Activated T-helper 1 cell treated with anti-CD3 and anti-CD28 coated beads, Interleukin-2, amount 50 U/mL, for 16 hours (primary cell): ENCODE measurements at places on chromosomes 13 and 19.

DNA sequence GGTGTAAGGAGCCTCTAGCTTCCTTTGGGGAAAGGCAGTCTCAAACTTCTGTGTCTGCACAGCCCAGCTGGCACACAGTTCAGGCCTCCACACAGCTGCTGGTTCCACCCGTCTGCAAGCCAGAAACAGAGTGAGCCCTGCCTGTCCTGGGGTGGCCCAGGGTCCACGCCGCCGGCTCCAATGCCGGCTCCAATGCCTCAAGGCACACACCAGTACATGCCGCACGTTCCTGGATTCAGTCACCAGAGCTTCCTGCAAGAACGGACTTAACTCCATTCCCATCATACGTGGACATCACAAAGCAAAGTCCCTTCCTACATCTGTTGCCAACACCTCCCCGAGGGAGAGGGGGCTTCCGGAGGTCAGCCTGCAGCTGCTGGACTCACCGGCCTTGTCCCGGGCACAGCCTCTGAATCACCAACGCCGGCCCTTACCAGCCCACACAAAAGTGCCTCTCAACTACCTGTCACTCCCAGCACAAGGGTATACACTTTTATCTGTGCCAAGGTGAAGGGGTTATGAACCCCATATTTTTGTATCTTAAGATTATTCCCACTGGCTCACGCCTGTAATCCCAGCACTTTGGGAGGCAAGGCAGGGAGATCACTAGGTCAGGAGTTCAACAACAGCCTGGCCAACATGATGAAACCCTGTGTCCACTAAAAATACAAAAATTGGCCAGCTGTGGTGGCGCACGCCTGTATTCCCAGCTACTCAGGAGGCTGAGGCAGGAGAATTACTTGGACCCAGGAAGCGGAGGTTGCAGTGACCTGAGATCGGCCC, 8.5 kb downstream of the SH3GL1 start:
- DNase-seq, result no peak

DNA sequence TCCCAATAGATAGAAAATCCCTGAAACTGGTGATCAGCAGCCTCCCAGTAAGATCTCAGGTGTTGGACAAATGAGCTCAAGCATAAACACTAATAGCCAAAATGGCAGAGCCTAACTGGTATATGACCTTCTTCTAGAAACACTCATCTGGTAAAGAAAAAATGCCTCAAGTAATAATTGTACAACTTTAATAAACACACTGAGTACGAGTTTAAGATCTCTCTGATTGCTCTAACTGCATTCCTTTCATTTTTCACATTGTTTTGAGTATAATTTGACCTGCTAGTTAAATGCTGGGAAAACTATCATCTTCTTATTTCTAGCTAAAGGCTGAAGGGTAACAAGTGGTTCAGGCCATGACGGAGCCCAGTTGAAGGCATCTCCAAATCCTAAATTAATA, 2009.5 kb upstream of the PCDH20 start:
- no peak for DNase-seq

DNA sequence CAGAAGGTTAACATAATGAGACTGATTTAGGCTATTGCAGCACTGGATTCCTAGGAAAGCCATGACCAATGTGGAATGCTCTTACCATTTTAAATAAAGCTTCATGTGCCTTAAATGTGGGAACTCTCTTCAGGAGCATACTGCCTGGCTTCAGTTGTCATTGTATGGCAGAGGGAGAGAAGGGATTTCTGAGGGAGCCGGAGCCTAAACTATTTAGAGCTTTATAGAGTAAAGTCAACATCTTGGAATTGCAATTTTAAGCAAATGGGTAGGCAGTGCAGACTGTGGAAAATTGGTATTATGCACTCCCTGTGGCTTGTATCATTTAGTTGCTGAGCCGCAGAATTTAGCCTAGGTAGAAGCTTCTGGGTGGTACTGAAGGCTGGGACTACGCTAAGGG, 2041.4 kb downstream of the PCDH9 start:
- DNase-seq, result no peak

GRCh38 chr19:39696387-39696786, 7.9 kb upstream of the LGALS14 start:
- DNase-seq, result no peak

GRCh38 chr19:50248826-50249225, 45.4 kb downstream of the MYH14 start:
- DNase-seq, result no peak

GRCh38 chr19:35039881-35040825, 1.4 kb upstream of the HPN start:
- DNase-seq, result no peak

- DNase-seq, result no peak
These were observed 8.3 kb downstream of the CDC37 start for GRCh38 chr19:10395003-10395402.

DNA sequence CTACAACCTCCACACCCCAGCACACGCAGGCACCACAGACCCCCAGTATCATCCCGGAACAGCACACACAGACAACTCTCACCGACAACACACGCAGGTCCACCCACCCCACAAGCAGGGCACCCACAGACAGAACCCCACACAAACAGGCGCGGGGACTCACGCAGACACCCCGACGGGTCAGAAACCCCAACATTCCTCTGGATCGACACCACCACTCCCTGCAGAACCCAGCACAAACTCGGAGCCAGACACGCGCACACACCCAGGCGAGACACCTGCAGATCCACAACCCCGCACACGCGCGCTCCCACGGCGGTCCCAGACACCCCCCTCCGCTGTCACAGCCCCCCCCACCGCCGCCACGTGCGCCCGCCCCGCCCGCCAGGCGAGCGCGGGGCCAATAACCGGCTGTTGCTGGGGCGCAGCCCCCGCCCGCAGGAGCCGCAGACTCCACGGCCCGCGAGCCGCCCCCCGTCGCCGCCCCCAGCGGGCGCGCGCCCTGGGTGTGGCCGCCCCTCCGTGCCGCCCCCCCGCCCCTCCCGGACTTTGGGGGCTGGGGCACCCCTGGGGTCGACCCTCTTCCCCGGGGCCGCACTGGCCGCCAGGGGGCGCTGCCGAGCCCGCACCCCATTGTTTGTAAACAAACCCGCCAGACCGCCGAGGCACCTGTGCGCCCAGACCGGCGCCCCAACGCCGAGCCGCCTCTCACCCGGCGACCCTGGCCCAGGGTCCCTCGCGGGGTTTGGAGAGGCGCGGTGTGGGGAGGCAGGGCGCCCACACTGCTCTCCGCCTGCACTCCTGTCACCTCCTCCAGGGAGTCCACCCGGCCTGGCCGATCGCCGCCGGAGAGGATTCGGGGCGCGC, 712 bp downstream of the BBC3 start:
- peak; percentile 73 for DNase-seq

DNA sequence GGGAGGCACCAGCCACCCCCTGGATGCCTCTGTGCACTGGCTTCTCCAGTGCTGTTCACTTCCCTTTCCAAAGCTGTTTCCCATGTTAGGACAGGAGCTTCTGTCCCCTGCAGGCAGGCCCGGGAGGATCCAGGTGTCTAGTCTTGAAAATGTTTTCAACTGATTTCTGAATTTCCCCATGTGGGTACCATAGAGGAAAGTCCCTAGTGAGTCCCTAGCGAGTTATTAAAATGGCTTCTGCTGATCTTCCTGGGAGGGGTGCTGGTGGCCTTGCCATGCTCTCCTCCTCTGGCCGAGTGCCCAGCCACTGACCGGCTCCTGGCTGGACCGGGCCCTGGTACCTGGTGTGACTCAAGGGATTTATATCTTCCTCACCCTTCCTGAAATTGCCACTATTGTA, 5.2 kb upstream of the ANKRD10 start:
- DNase-seq, result no peak

DNA sequence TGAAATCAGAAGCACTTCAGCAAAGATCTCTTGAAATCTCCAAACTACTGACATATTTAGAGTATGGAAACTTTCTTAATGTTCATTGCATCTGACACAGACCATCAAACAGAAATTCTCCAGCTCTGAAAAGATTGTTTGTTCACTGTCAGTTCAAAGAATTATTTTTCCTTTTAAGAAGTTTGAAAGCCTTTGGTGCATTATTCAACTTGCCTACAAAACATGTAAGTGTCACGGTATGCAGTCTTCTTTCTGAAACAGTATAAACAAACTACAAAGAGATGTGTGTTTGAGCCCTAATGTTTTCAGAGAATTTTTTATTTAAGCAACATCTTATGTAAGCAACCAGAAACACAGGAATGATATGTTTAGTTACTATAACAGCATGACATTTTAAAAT, 125.4 kb downstream of the FGF14 start:
- no peak for DNase-seq

DNA sequence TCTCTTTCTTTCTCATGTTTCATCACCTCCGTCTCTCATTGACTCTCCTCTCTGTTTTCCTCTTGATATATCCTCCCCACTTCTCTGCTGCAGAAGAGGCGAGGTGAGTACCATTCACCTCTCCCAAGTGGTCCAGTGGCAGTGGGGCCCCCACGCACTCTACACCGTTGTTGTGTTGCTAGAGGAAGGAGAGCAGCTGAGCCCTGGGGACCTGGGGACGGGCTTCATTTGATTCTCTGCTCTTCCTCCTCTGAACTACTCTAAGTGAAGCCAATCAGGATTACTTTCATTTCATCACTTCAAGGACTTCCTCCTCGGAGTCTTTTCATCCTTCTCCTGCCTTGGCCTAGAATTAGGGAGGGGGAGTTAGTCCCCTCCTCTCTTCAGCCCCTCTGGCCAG, 64.6 kb downstream of the CCNE1 start:
- DNase-seq, result no peak

- DNase-seq, result no peak
These were observed 21.6 kb downstream of the MAST3 start for GRCh38 chr19:18119013-18119716.

DNA sequence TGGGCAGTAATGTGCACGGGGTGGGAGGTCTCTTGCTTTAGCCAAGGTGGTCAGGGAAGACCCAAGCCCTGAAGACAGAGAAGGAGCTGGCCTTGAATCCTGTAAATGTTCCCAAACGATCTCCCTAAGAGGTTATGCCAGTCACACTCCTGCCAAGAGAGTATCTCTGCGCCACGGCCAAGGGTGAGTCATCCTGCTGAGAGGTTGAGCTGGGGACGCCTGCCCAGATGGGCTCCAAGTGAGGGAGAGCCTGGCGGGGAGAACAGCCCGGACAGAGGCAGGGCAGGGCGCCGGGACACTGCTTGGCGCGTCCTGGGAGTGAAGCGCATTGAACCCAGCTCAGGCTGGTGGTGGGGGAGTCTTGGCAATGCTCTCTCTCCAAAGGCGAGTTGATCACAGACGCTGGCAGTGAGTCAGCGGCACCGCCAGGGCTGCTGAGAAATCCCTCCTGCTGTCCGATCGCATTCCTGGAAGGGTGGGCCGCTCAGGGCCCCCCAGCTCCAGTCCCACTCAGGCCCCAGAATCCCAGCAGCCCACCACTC, 16.4 kb downstream of the SULT2B1 start:
- no peak for DNase-seq

- DNase-seq, result no peak
These were observed 1199.9 kb upstream of the SPRY2 start for GRCh38 chr13:81540777-81541176.

GRCh38 chr13:43171489-43171888, 148.1 kb downstream of the DNAJC15 start:
- DNase-seq, result no peak

- DNase-seq, result no peak
These were observed 23.0 kb downstream of the IER2 start for GRCh38 chr19:13173139-13173737.

- no peak for DNase-seq
These were observed 74.9 kb upstream of the KL start for GRCh38 chr13:32941368-32941767.

GRCh38 chr19:31118986-31119385, 230.2 kb downstream of the TSHZ3 start:
- DNase-seq, result no peak

- no peak for DNase-seq
These were observed 25.3 kb downstream of the UQCRFS1 start for GRCh38 chr19:29187676-29188075.

DNA sequence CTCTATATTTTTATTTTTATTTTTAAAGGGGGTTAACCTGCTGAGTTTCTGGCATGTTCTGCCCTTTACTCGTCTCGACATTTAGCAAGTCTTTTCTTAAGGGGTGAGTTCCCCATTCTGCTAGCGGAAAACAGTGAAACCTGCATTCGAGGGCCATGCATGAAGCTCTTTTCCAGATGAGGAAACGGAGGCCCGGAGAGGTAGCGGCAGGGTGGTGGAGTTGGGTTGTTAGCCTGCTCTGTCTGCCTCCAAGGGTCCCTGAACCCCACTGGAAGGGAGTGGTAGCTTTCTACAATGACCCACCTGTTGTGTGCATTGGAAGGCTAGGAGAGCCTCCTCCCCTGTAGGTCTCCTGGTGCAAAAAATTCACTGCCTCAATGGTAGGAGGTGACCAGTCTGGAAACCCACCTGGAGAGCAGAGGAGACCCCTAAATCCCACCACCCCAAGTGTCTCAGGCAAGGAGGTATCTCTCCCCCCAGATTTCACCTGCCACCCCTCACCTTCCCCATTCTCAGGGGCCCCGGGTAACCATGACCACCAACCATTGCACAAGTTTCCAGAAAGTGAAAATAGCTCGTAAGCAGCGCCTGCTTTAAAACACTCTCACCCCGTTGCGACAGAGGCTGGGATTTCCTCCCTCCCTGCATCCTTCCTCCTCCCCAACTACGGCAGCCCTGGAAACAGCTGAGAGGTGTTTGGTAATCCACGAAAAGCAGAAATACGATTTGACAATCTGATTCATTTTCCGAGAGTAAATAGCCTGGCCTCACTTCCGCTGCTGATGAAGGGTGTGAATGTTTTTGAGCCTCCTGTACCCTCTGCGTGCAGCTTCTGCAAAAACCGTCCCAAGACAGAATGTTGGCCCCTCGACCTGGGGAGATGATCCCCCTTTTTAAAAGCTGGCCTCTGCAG, 3.5 kb downstream of the KLF2 start:
- DNase-seq, result no peak

- no peak for DNase-seq
These were observed 282.5 kb downstream of the SUCLA2 start for GRCh38 chr13:47718556-47718955.

DNA sequence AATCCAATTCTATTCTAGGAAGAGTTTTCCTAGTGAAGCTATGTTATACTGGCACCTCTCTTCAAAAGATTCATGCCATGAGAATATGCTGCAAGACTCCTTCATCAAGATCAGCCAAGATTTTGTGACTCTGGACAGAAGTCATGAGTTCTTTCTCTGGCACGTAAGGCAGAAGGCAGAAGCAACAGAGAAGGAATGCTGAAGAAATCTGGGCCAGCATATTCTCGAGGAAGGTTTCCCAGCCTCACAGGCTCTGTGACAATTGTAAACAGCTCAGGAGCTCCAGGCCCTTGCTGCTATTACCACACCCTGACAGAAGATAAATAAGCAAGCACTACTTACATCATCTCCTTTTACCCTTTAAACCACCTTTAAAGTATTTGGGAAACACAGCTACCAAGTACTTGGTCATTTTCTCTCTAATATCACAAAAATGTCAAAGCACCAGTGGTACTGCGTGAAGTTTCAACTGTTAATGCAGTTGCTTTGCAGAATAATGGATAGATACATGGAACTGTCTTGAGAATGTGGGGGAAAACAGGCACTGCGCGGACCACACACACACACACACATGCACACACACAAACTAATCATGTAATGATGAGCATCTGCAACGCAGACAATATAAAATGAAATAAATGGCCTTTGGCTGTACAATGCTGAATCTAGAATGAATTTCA, 55.4 kb downstream of the INTS6 start:
- no peak for DNase-seq
